ENCODE measurements at places on chromosomes 12 and 14.
A peak's percentile ranks its signal among the peaks of the same experiment; 100 is the strongest.

DNA sequence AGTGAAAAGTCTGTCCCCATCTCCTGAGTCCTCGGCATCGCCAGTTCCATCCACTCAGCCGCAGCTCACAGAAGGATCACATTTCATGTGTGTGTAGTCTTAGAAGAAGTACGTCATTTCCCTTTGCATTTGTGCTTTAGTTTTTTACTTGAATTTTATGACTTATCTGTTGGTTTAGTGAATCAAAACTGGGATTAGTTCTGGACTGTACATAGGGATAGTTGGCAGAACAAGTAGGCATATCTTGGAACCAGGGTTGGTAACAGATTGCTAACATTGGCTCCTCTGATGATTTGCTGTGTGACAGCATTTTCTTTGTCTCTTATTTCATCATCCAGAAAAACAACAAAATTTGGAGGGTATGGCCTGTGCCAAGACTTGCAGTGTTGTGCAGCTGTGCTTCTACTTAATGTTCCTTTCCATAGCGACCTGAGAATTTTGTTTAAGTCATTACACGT, 69.6 kb upstream of the AEBP2 start:
- DNase-seq, result peak; percentile 35

DNA sequence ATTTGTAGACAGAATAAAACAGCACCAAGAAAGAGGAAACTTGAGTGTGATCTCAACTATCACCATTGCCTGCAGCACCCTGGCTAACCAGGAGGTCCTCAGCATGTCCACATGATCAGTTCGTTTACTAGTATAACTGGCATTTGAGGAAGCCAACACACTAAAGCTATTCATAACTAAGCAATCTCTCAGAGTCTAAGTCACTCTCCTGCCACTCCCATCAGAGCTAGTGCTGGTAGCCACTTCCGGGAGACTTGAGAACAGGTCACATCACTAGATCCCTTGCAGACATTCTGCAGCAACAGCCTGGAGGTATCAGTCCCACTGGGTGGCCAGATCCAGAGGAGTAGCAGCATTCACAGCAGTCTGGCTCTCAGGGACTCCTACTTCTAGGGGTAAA, 352.9 kb upstream of the OR4E1 start:
- DNase-seq, result no peak

GRCh38 chr14:23406244-23406643, 1.8 kb downstream of the MYH6 start:
- no peak for DNase-seq

DNA sequence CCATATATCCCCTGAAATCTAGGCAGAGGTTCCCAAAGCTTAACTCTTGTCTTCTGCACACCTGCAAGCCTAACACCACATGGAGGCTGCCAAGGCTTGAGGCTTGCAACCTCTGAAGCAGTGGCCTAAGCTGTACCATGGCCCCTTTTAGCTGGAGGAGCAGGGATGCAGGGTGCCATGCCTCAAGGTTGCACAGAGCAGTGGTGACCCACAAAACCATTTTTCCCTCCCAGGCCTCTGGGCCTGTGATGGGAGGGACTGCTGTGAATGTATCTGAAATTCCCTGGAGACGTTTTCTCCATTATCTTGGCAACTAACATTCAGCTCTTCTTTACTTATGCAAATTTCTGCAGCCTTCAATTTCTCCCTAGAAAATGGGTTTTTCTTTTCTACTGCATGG, 210.0 kb upstream of the KITLG start:
- DNase-seq, result no peak

- DNase-seq, result peak; percentile 74
These were observed 72.4 kb downstream of the TTC9 start for GRCh38 chr14:70714055-70714550.

- peak; percentile 60 for DNase-seq
These were observed 78.3 kb downstream of the LGMN start for GRCh38 chr14:92670160-92670559.

DNA sequence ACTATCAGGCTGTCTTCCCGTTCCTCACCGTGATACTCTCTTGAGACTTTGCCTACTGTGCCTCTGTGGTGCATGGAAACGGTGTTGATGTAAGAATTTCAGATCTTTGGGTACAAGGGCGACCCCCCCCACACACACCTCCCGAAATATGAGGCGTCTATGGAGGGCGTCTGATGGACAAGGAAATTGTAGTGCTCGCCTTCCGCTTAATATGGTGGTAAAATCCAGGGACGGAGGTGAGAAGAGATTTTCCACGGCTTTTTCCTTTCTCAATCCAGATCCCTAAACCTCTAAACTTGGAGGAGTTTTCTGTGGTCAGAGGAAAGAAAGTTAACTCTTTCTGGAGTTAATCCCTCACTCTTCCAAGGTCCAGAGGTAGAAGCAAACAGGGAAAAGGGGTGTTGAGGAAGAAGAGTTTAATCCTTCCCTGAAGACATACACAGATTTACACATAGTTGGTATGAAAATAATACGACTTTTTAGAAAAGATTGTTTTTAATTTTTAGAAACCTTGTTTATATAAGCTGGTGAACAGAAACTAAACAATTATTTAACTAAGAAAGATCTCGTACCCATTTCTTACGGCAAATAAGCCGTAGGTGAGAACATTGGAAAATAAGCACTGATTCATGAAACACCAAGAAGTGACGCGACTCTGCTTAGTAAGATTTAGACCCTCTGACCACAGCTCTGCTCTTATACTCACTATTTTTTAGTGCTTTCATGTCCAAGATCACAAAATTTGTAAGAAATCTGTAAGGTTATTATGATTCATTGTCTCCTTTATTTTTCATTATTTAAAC, 23.1 kb upstream of the RNASE12 start:
- peak; percentile 29 for DNase-seq

- DNase-seq, result no peak
These were observed 207.9 kb downstream of the TMEM132C start for GRCh38 chr12:128474916-128475315.

DNA sequence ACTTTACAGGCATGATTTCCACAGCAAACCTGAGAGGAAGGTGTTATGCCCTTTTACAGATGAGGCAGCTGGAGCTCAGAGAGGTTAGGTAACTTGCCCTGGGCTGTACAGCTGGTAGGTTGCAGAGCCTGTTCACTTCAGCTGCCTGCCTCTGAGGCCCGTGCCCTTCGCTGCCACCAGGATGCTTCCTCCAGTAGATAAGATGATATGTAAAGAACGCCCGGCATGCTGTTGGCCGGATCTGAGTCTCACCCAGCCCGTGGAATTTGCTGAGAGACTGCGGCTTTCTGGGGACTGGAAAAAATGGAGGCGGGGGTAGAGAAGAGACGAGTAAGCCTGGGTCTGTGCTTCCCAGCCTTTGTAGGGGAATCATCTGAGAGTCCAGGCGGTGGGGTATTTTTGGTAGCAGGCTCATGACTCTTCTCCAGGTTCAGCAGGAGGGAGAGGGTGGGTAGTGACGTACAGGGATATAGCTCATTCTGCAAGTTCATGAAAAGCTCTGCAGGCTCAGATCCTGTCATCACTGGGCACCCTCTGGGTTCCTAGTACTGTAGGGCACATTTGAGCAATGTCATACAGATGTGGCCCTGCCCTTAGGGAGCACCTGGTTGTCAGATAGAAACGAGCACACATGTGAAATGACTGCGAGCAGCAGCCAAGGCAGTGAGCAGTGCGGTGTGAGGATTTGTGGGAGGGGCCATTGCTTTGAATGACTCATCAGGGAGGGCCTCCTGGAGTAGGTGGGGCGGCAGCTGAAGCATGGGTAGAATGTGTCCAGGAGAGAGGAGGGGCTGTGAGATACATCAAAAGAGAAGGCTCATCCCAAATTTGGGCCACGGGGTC, 159.4 kb downstream of the TSPAN9 start:
- DNase-seq, result peak; percentile 57

GRCh38 chr14:61515436-61516117, 179.7 kb upstream of the HIF1A start:
- DNase-seq, result no peak

DNA sequence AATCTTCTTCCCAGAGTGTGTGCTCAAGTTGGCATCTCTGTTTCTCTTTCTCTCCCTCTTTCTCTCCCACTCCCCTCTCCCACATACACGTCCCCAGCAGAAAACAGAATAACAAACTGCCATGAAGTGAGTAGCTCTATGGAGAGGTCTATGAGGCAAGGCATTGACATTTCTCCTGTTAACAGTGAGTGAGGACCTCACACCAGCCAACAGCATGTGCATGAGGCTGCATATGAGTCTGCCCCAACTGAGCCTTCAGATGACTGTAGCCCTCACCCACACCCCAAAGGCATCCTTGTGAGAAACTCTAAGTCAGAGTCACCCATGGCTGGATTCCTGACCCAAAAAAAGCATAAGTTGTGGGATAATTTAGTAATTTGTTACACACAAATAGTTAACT, 50.4 kb downstream of the MAGOHB start:
- no peak for DNase-seq

- DNase-seq, result no peak
These were observed 33.7 kb downstream of the P2RX7 start for GRCh38 chr12:121166356-121166755.

- peak; percentile 18 for DNase-seq
These were observed 46.7 kb downstream of the PTGER2 start for GRCh38 chr14:52360831-52361230.

DNA sequence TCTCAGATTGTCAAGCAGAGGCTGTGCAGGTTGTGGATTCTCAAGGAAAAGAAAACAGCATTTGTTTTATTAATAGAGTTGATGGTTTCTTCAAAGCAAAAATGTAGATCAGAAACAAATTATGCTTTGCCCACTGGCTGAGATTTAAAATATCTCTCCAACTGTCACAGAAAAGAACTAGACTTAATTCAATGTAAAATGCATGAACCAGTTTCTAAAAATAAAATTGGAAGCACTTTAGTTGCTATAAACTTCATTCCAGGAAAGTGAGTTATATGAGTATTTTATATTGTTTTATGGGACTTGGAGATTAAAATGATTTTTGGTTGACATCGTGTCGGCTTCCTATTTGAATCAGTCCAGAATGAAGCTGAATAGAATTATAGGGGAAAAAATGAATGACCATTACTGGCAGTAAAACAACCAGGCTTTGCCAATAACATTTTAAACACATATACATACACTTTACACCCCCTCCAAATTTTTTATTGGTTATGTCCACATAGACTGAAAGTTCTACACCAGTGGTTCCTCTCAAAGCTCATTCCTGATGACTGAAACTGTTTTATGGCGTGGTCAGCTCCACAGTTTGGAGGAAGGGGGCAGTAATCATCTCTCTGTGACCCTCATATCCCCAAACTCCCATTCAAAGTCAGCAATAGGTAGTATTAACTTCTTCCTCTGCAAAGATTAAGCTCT, 55.5 kb upstream of the DAAM1 start:
- peak; percentile 31 for DNase-seq

GRCh38 chr12:106429636-106430035, 72.1 kb downstream of the POLR3B start:
- DNase-seq, result peak; percentile 42

GRCh38 chr12:89276860-89277259, 75.4 kb downstream of the DUSP6 start:
- peak; percentile 44 for DNase-seq

GRCh38 chr12:5796171-5796958, 148.7 kb downstream of the ANO2 start:
- peak; percentile 3 for DNase-seq

All from fibroblast of pulmonary artery (primary cell).